ENCODE measurements at places on chromosomes 11 and 22.

- DNase-seq, result no peak
These were observed 3.5 kb upstream of the BACE1-AS start for GRCh38 chr11:117287668-117288067.

DNA sequence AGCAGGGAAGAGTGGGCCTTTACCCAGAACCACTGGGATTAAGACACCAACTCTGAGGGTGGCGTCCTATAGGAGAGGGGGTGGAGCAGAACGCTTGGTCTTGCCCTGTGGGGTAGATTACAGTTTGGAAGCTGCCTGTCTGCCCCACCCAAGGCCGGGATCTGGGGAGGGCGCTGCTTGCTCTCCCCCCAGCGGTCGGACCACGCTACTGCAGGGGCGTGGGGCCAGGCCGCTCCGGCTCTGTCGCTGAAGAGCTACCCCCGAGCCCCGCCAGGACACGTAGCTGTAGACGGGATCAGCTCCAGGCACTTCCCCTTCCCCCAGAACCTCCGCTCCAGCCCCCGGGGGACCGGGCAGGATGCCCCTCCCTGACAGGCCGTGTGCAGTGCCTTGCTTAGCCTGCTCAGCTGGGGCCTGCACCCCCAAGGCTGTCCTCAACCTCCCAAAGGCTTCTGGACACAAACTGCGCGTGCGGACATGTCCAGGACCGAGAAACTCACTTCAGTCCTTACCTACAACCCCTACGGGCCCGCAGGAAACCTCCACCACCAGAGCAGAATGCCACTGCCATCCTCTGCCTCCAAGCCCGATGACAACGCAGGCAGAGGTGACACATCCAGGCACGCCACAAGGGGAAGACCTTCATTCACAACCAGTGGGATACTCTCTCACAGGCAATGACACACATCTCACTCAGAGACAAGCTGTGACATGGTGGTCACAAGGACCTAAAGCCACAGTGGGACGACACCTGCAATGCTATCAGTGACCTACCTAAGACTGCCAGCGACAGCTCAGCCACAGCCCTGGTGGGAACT lies 3.6 kb downstream of the AHNAK start:
- DNase-seq, result peak; percentile 66

- no peak for DNase-seq
These were observed 282.4 kb downstream of the C11orf87 start for GRCh38 chr11:109704432-109704831.

DNA sequence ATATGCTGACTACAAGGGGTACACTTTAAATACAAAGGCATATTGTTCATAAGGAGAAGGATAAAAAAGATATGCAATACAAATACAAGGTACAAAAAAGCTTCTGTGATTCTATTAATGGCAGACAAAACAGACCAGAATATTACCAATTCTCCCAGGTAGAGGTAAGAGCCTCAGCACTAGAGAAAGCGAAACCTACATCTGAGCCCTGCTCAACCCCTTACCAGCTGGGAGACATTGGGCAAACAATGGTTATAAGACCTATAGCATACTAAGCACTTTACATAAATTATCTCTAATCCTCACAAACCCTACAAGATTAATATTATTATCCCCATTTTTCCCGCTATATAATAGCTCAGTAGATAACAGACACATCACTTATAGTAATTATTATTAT lies 41.2 kb upstream of the LRRC55 start:
- DNase-seq, result no peak

DNA sequence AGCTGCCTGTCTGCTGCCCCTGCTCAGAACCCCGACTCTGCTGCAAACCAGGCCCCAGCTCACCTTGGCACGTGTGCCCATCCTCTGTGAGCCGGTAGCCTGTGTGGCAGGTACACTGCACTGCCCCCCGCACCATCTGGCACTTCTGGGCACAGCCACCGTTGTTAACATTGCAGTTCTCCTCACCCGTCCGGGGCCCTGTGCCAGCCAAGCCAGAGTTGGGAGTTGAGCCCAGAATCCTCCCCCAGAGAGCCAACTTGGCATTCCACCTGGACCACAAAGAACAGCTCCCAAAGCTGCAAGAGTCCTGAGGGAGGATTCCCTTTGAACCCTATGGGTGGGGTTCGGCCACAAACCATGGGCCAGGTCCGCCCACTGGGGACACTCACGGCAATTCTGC lies 22.5 kb downstream of the LRP4 start:
- DNase-seq, result peak; percentile 80

DNA sequence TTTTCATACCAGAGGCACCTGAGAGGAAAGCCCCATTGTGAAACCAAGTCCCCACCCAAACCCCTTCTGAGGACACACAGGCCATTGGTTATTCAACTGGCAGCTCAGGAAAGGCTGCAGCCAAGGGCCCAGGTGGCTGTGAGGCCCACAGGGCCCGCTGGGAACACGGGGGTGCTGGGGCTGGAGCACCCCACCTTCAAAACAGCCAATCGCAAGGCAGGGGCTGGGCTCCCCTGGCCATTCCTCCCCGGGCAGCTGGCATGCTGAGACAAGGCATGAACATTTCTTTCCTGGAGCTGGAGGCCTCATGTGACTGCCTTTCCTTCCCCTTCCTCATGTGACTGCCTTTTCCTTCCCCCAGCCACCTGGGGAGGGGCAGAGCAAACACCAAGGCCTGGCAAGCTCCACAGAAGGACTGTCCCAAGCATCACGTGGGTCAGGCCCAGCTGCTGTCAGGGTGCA lies 76.9 kb downstream of the PIWIL3 start:
- DNase-seq, result peak; percentile 31

DNA sequence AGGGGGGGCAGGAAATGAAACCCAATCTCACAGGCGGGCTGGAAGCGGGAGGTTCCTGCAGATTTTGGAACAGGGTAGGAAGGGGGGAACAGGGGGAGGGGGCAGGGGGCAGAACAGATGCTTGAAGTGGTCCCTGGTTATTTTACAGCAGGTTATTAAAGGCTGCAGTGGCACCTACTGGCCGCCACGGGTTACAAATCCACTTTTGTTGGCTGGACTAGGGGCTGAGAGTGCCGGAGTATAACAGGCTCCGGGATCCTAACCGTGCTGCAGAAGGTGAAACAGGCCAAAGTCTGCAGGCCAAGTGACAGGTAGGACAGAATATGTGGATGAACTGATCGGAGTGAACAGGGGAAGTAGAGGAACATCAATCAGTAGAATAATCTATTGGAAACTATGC lies 2.5 kb downstream of the ROBO3 start:
- no peak for DNase-seq

DNA sequence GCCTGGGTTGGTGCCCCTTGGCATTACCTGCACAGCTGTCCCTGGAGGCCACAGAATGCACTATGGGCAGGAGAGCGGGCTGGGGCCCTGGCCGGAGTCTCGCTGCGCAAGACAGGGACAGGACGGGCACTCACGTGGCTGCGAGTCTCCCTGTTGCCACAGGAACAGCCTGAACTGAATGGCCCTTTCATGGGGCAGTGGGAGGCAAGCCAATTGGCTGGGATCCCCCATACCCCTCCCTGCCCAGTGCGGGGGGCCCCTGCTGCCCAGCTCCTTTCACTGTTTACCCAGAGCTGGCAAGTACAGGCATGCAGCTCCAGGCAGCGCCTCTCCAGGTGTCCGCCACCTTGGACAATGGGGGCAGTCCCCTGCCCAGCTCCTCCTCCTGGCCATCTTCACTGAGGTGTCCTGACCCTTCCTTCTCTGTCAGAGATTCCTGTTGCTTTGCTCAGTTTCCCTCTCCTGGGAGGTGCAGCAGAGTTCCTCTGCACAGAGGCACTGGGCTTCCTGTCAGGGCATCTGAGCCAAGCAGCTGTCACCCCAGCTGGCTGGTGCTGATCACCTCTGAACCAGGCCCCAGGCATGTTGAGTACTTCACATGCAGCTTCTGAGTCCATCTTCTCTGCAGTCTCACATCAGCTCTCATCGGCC lies 5.2 kb downstream of the USP2 start:
- DNase-seq, result peak; percentile 93

DNA sequence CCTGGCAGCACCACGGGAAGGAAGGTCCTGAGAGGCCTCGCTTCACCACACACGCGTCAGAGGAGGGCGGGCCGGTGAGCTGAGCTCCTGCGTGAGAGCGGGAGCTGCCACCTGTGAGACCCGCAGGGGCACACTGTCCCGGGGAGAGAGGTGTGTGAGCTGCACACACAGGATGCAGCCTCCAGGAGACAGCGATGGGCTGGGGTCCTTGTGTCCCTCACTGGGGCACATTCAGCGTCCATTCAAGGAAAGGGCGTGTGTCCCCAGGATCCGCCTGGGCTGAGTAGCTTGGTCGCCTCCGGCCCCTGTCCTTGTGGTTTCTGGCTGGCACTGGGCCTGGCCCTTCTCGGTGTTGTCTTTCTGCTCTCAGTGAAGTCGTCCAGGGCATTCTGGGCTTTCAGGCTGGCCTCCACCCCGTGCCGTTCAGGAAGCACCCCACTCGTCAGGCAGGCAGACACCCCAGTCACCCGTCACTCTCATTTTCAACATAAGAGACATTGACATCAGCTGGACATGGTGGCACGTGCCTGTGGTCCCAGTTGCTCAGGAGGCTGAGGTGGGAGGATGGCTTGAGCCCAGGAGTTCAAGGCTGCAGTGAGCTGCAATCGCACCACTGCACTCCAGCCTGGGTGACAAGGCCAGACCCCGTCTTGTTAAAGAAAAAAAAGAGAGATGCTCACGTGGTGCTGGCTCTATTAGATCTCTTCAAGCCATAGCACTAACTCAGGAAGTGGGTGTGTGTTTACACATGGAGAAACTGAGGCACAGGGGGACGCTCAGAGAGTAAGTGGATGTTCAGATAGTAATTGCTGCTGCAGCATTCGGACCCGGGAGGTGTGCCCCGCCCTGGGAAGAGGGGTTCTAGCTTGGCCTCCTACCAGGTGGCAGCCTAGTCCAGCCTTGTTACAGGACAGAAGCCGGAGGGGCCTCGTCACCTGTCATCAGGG lies 1081.6 kb downstream of the BRD1 start:
- DNase-seq, result peak; percentile 28

DNA sequence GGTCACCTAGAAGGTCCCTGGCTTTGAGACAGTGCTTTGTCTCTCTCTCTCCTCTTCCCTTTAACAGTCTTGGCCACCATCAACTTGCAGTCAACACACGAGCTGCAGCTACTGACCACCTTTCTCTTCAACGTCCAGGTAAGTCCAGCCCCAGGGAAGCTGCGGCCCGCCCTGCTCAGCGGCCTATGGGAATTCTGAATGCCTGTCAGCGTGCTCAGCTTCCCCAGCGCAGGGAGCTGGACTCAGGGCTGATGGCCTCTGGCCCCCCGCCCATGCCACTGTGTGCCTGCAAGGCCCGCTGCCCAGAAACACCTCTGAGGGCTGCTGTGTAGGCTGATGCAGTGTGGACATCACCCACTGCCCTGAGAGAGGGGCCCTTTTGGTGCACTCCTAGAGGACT lies 32.5 kb downstream of the GLB1L2 start:
- DNase-seq, result no peak

DNA sequence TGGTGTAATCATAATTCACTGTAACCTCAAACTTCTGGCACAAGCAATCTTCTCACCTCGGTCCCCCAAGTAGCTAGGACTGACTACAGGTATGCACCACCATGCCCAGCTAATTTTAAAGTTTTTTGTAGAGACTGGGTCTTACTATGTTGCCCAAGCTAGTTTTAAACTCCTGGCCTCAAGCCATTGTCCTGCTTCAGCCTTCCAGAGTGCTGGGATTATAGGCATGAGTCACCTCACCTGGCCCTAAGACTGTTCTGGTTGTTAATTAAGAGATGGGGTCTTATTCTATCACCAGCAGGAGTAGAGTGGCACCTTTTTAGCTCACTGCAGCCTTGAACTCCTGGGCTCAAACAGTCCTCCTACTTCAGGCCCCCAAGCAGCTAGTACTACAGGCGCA lies 52.0 kb upstream of the DEPDC7 start:
- no peak for DNase-seq

DNA sequence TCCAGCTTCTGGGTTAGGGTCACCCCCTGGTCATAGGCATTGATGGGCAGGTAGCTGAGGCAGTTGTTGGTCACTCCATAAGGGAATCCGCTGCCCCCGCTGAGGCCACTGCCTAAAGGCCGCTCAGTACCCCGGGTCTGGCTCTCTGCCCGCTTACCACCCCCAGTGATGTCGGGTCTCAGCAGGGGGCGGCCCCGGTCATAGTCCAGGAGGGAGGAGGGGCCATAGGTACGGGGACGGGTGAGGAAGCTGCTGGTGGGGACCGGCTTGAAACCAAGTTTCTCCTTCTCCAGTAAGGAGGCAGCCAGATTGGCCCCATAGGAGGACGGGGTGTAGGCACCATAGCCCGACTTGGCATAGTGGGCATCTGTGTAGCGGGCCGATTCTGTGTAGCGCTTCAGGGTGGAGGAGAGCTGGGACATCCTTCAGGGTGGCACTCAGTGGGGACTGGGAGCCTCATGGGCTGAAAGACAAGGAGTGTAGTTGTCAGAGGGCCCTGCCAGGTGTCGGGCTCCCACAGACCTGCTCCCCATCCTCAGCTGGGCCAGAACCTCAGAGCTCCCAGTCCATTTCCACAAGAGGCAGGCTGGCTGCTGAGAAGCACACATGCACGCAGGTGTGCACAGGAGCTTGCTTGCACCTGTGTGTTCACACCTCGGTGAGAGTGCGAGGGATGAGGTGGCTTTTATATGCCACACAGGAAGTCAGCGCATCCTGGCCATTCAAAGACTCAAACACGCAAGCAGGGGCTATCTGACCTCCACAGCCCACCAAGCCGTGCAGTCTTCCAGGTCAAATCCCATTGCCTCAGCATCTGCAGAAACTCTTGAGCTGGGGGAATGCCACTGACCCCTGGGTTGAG lies 8.2 kb downstream of the USP2 start:
- no peak for DNase-seq

GRCh38 chr22:22818861-22819855 lies 68.5 kb upstream of the IGLL5 start:
- DNase-seq, result no peak

GRCh38 chr22:21657020-21657359 lies 8.8 kb upstream of the PPIL2 start:
- DNase-seq, result no peak

DNA sequence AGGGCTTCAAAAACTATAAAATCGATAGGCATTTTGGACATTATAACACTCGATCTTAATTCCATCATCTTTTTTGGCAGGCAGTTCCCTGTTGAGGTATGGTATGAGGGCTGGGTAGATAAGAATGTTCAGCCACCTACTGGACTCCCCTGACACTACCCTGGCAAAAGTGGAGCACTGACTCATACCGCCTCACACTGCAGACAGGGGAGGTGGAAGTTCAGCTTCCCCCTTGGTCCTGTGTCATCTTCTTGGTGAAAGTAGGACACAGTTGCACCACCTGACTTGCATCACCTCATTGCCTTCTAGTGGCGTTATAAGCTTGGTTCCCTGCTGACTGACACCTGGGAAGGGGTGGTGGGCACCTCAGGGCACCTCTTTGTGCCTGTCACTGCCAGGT lies 30.4 kb downstream of the PAAF1 start:
- DNase-seq, result no peak

DNA sequence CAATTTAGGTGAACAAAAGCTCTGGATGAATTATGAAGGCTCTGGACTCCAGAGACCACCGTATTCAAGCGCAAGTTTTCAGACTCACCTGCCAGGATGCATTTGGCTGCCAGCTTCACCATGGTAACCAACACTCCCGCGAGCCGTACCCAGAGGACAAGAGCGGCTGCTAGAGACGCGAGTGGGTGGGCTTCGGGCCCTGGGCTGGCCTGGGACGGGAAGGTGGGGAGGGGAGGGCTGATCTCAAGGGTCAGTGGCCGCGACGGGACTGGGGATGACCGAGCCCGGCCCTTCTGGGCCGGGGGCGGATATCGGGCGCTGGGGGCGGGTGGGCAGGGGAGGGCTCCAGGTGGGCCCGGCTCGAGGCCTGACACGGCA lies 344 bp downstream of the IFT27 start:
- DNase-seq, result no peak

Data from breast epithelium (tissue), 4 donors.